ENCODE measurements at places on chromosomes 13 and 19. TPM values are rescaled to one million over a fixed set of nuclear protein-coding genes. Genes with fewer than 3 reads are reported as not detected.

DNA sequence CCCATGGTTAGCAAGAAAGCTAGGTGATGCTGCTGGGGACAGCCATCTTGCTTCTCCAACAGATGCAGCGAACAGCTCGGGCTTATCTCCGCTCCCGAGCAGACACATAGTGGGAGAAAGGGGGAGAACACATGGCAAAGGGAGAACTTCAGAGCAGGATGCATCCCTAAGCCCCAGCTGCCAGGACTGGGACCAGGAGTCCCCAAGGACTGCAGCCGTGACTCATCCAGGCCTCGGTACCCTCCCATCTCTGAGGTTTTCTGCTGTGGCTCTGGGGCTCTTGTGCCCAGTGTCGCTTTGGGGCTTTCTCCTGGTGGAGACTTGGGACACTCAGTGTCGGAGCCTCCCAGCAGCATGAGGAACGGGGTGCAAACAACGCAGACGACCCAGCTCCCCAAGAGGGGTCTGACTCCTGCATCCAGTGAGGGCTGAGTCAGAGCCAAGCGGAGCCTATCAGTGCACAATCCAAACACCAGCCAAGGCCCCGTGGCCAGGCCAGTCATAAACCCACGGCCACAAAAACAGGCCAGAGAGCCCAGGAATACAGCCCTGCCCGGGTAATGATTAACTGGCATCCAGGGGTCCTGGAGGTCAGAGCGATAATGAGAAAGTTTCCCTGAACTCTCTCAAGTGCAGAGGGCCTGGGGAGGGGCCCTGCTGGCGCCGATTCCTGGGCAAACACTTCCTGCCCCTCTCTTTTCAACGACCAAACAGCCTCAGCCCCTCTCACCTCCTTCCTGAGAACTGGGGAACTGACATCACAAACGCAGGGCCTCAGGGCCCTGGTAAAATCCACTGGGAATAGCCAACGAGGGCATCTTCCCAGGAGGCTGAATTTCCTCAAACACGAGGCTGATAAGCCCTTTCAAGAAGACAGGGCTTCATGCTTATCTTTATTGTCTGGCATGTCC, 202.9 kb downstream of the USP12 start:
- peaks cover 69% of the 10 kb centered on the region for H3K4me1 ChIP-seq
- DNase-seq = peak; percentile 78
- no peak overlapping the region for H3K4me3 ChIP-seq
- H3K36me3 ChIP-seq = no peaks in the 10 kb centered on the region
- peak overlapping the region; percentile 74 for H3K27ac ChIP-seq

Gene GPR18
- total RNA-seq = not detected

Gene HNRNPA1L2
- not detected for total RNA-seq

DNA sequence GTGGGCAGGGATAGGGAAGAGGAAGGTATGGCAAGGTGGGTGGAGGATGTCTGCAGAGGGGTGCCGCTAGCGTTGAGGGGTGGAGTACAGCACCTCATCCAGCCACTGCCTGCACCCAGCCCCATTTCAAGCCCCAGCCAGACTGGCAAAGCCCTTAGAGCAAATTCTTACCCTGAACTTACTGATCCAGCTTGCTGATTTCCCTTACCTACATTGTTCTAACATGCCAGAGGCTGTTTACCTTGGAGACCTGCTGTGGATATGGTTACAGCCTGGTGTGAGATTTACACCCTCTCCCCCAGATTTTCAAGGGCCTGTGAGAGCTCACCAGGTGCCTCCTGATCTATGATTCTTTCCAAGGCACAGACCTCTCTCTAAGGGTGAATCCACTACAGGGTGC, 86.0 kb downstream of the ZNF726 start:
- no peak for DNase-seq
- no peaks in the 10 kb centered on the region for H3K4me1 ChIP-seq
- no peaks in the 10 kb centered on the region for H3K36me3 ChIP-seq
- no peak overlapping the region for H3K27ac ChIP-seq
- no peak overlapping the region for H3K4me3 ChIP-seq
- H3K27me3 ChIP-seq = no peaks in the 10 kb centered on the region

DNA sequence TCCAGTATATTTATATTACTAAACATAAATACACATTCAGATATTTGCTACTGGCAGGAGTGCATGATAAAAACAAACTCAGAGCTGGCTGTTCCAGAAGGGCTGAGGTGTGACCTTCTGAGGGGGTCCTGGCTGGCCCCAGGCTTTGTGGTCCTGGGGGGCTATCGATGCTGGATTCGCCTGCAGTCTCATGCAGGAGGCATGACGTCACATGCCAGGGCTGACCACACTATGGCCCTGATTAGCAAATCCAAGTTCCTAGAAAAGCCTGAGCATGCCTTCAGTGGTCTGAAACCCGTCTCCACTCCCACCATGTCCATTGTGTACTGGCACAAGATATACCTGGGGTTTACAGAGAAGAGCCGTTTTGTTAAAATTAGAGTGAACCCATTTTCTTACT, 97.9 kb downstream of the KL start:
- H3K27ac ChIP-seq = no peak overlapping the region
- peaks cover 15% of the 10 kb centered on the region for H3K4me1 ChIP-seq
- no peak for DNase-seq
- no peaks in the 10 kb centered on the region for H3K27me3 ChIP-seq
- no peak overlapping the region for H3K4me3 ChIP-seq
- H3K36me3 ChIP-seq = no peaks in the 10 kb centered on the region

DNA sequence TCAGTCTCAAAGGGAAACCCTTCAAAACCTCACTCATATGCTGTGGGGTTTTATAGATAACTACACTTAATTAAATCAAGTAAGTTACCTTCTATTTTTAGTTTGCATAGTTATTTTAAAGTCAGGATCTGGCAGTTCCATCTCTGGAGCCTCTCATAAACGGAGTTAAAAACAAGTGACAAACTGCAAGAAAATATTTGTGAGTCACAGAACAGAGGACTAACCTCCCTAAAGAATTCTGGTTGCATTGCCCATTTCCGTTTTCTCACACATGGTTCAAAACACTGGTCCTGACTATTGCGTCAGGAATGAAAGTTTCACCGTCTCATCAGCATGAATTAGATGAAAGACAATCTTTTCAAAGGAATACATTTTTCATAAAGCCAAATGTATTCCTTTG, 10.6 kb downstream of the RXFP2 start:
- H3K36me3 ChIP-seq = no peaks in the 10 kb centered on the region
- H3K27me3 ChIP-seq = peaks cover 6% of the 10 kb centered on the region
- H3K4me1 ChIP-seq = no peaks in the 10 kb centered on the region
- no peak overlapping the region for H3K4me3 ChIP-seq
- no peak overlapping the region for H3K27ac ChIP-seq
- no peak for DNase-seq

DNA sequence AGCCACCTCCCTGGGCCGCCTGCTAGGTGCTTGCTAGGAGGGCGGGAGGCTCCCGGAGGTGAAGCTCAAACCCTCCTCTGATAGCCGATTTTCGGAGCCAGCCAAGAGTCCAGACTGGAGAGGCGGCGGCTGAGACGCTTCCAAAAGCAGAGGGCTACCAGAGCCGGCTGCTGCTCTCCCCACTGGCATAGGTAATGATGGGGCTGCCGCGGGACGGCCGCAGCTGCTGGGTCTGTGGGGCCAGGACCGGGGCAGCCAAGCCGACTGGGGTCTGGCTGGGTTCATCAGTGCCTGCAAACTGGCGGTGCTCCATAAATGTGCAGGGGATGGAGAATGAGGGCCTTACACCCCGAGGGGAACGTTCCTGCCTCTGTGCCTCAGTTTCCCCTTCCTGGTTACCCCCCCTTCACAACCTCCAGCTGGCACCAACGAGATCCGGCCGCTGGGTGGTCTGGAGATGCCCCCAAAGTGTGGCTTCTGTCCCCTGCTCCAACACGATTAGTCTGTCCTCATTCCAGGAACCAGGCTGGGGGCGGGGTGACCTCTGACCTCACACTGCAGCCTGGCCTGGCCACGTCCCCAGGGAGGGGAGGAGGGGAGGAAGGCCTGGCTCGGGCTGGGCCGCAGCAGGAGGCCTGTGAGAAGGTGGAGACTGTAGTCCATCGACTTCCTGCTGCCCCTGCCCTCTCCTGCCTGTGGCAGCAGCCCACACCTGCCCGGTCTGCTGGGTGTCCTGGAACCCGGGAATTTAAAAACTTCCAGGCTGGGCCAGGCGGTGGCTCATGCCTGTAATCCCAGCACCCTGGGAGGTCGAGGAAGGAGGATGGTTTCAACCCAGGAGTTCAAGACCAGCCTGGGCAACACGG, 3.8 kb upstream of the WDR18 start:
- H3K36me3 ChIP-seq = no peaks in the 10 kb centered on the region
- H3K4me1 ChIP-seq = peaks cover 35% of the 10 kb centered on the region
- H3K27ac ChIP-seq = peak overlapping the region; percentile 0

DNA sequence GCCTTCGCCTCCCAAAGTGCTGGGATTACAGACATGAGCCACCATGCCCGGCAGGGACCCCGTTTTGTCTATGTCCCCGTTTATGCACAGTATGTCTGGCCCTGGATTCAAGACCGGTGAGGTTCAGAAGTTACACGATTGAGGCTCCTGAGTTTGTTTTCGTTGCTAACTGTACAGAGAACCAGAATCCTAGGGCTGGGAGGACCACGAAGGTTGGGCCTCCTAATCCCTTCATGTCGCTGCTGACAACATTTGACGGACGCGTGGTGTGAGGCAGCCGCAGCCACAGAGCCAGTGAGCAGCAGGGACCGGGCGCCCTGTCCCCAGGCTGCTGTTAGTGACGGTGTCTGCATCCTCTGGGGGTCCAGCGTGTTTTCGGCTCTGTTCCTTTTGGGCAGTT, 91.4 kb downstream of the ATP11A start:
- no peak overlapping the region for H3K27ac ChIP-seq
- no peaks in the 10 kb centered on the region for H3K27me3 ChIP-seq
- DNase-seq = no peak
- H3K4me1 ChIP-seq = peaks cover 16% of the 10 kb centered on the region

DNA sequence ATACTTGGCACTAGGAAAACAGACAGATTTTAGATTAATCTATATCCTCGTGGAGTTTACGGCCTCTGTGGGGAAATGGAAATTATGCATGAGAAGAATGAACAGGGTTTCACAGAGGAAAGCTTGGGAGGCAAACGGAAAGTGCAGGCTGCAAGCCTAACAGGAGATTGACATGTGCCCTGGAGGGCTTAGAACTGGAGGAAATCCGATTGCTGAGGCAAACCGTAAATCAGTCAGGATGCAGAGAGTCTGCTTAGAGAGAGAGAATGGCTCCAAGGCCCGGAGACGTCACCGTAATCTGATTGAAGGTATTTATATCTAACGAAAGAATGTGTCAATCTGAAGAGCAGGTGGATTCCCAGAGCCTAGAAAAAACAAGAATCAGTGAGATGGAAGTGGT, 143.2 kb downstream of the KATNAL1 start:
- H3K27me3 ChIP-seq = no peaks in the 10 kb centered on the region
- DNase-seq = no peak
- no peak overlapping the region for H3K27ac ChIP-seq
- H3K4me3 ChIP-seq = no peak overlapping the region
- H3K4me1 ChIP-seq = no peaks in the 10 kb centered on the region

GRCh38 chr19:397941-398706, 10.8 kb downstream of the C2CD4C start:
- H3K27ac ChIP-seq = no peak overlapping the region
- no peaks in the 10 kb centered on the region for H3K27me3 ChIP-seq
- H3K4me3 ChIP-seq = no peak overlapping the region
- H3K4me1 ChIP-seq = no peaks in the 10 kb centered on the region

DNA sequence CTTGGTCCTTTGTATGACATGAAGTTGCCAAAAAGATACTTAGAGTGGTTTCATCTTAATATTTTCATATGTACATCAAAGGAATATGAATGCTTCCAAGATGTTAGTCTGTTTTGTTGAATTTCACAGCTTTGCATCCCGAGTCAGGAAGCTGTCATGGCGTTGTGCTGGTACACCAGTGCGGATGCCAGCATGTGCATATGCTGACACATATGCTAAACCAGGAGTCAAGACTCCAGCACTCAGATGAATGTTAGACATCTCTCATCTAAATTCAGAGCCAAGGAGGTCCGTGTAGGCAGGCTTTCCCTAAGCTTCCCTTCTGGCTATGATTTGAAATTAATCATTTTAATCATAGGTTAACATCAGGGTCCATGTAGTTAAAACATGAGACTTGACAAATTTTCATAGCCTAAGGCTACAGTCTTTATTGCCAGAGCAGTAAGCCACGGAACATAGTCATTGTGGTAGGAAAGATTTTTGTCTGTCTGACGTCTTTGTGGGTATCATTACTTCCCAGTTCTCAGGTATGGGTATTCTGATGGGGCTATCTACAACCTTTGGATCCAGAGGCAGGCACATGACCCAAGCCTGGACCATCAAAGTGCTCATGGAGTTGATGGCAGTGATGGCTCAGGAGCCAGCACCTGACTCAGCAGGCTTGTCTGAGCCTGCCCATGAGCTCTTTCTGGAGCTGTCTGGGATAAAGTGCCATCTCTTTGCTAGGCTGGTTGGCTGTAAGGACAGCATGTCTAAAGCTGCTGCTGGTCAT, 246.1 kb downstream of the KCNRG start:
- H3K4me3 ChIP-seq = no peak overlapping the region
- no peaks in the 10 kb centered on the region for H3K27me3 ChIP-seq
- H3K36me3 ChIP-seq = no peaks in the 10 kb centered on the region
- DNase-seq = no peak

Gene PSG2
- total RNA-seq = not detected

Gene AP1M2
- 30.6 TPM for total RNA-seq

DNA sequence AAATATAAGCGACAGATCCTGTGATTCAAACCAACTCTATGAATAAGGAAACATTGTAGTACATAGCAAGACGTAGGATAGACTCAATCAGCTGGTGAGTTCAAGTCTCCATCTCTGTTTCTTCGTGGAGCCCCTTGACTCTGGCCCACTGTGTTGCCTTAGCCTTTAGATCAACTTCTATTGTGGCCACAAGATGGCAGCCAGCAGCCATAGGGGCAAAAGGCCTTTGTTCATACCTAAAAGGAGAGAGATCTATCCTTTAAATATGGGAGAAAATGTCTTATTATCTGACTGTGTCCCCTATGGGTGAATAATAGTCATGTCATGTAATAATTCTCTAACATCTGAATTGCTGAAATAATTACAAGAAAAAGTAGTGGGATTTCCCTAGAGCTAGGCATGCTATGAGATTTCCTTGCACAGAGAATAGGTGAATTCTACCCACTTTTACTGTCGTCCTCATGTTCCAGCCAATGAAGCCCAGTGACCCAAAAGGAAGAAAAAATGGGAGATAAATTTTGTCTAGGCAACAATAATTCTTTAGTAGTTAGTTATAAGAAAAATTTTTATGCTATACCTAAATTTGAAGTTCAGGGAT, 129.4 kb downstream of the PCDH20 start:
- no peaks in the 10 kb centered on the region for H3K4me1 ChIP-seq
- H3K27ac ChIP-seq = no peak overlapping the region
- H3K27me3 ChIP-seq = no peaks in the 10 kb centered on the region

GRCh38 chr19:44783545-44783944, 5.9 kb downstream of the CBLC start:
- H3K36me3 ChIP-seq = peaks cover 8% of the 10 kb centered on the region
- no peak for DNase-seq
- H3K4me3 ChIP-seq = no peak overlapping the region
- peaks cover 13% of the 10 kb centered on the region for H3K4me1 ChIP-seq

Gene ZNF254
- total RNA-seq = 39.9 TPM

Gene KLK3
- not detected for total RNA-seq

Gene DENND1C
- total RNA-seq = 1.0 TPM

Data from body of pancreas (tissue), 4 donors.